ENCODE measurements at places on chromosomes 1 and 21. TPM values are rescaled to one million over a fixed set of nuclear protein-coding genes. Genes with fewer than 3 reads are reported as not detected.

The MRPS15 gene
- 30.4 TPM for total RNA-seq

The RGS13 gene
- total RNA-seq, result not detected

The GBP7 gene
- not detected for total RNA-seq

The SYT14 gene
- total RNA-seq, result not detected

The PIGR gene
- 0.53 TPM for total RNA-seq

The PGLYRP3 gene
- not detected for total RNA-seq

The MTMR11 gene
- total RNA-seq, result 39.8 TPM

GRCh38 chr1:241716915-241717656, 65.0 kb downstream of the WDR64 start:
- H3K27me3 ChIP-seq, result no peaks in the 10 kb centered on the region
- DNase-seq, result no peak
- H3K36me3 ChIP-seq, result no peaks in the 10 kb centered on the region
- H3K4me3 ChIP-seq, result no peak overlapping the region
- no peak overlapping the region for H3K27ac ChIP-seq

DNA sequence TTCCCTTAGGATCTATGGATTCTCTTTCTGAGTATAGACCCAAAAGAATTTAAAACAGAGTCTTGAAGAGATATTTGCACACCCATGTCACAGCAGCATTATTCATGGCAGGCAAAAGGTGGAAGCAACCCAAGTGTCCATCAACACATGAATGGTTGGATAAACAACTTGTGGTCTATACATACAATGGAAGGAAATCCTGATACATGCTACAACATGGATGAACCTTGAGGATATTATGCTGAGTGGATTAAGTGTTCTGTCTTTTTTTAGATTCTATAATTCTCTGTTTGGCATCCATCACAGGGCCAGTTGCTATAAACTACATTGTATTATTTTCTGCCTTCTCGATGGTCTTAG, 39.8 kb downstream of the PTPN14 start:
- DNase-seq, result no peak
- H3K4me3 ChIP-seq, result no peak overlapping the region
- H3K36me3 ChIP-seq, result no peaks in the 10 kb centered on the region
- H3K27ac ChIP-seq, result no peak overlapping the region

GRCh38 chr1:226977643-226978431, 37.7 kb downstream of the COQ8A start:
- no peak overlapping the region for H3K27ac ChIP-seq
- H3K4me1 ChIP-seq, result peaks cover 26% of the 10 kb centered on the region
- DNase-seq, result no peak
- no peak overlapping the region for H3K4me3 ChIP-seq
- H3K36me3 ChIP-seq, result peaks cover 19% of the 10 kb centered on the region

GRCh38 chr1:22048351-22049192, 3.9 kb upstream of the CDC42 start:
- H3K27me3 ChIP-seq, result no peaks in the 10 kb centered on the region
- H3K4me3 ChIP-seq, result no peak overlapping the region
- DNase-seq, result no peak
- H3K4me1 ChIP-seq, result no peaks in the 10 kb centered on the region

DNA sequence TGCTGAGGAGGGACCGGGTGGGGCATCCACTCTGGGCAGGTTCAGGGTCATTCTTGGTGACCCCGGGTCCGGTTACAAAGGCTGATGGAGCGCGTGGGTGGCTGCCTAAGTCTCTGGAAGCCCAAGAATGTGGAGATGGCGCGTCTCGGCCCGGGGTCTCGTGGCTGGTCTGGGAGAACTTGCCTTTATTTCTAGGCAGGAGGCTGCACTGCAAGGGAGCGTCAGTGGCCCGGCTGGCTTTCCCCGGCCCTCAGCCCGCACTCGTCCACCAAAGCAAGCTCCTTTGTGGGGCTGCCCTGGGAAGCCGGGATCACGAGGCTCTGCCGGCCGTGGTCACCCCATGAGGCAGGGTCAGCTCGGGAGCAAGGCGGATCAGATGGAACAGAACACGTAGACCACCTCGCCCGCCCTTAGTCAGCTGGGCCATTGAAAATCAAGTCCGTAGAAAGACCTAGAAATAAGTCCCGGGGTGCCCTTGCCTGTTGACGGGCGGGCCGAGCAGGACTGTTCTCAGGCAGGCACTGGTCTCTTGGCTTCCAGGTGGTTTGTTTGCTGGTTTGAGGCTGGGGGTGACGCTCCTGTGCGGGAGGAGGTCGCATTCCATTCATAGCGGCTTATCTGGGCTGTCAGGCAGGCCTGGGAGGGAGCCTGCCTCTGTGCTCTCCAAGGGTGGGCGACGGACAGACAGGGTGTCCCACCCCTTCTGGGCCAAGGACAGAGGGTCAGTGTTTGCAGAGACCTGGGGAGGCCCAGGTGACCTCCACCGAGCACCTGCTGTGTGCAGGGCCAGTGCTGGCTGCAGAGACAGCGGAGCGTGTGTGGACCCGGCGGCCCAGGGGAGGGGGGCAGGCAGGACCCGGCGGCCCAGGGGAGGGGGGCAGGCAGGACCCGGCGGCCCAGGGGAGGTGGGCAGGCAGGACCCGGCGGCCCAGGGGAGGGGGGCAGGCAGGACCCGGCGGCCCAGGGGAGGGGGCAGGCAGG, 25.8 kb downstream of the COL18A1 start:
- H3K36me3 ChIP-seq, result no peaks in the 10 kb centered on the region
- no peak for DNase-seq
- no peaks in the 10 kb centered on the region for H3K27me3 ChIP-seq

- H3K27ac ChIP-seq, result no peak overlapping the region
- H3K4me1 ChIP-seq, result no peaks in the 10 kb centered on the region
- no peaks in the 10 kb centered on the region for H3K36me3 ChIP-seq
- H3K27me3 ChIP-seq, result no peaks in the 10 kb centered on the region
- no peak for DNase-seq
Measured at GRCh38 chr1:83022206-83022605, 976.7 kb downstream of the TTLL7 start.

- DNase-seq, result no peak
- no peaks in the 10 kb centered on the region for H3K36me3 ChIP-seq
- no peaks in the 10 kb centered on the region for H3K27me3 ChIP-seq
- H3K4me1 ChIP-seq, result peaks cover 5% of the 10 kb centered on the region
Measured at GRCh38 chr1:155277902-155278688, 832 bp downstream of the HCN3 start.

DNA sequence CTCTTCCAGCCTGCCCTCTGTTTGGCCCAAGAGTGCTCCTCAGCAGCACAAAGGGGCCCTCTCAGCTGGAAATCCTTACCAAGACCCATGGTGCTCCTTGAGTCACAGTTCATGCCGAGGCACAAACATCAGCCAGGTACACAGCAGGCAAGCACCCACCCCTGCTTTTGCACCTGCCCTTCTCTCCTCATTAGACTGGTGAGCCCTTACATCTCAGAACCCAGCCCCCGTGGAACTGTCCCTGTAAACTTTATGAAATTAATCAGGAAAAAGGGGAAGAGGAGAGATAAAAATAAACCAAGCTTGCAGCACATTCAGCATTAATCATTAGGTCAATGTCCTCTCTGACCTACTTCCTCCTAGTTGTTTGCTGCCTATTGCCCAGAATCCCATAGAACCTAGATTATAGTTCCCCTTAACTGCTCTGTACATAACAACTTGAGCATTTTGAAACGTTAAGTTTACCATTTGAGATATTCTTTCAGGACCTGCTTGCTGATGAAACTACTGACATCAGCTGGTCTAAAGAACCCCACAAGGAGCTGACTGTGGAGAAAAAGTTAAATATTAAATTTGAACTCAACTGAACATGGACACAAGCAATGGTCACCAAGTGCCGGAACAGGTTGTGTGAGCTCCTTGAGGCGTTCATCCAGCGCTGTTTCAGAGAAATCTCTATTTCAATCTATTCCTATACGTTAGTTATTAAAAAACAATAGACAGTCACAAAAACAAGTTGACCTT, 738.4 kb downstream of the MATN1 start:
- H3K4me3 ChIP-seq, result no peak overlapping the region
- no peaks in the 10 kb centered on the region for H3K27me3 ChIP-seq
- no peak overlapping the region for H3K27ac ChIP-seq
- H3K36me3 ChIP-seq, result no peaks in the 10 kb centered on the region
- H3K4me1 ChIP-seq, result no peaks in the 10 kb centered on the region

DNA sequence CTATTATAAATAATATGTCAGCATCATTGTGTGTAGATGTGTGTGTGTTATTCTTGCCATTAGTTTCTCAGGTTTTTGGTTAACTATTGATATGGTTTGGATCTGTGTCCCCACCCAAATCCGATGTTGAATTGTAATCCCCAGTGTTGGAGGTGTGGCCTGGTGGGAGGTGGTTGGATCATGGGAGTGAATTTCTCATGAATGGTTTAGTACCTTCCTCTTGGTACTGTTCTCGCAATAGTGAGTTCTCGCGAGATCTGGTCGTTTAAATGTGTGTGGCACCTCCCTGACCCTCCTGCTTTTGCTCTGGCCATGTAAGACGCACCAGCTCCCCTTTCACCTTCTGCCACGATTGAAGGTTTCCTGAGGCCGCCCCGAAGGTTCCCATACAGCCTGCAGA, 9.6 kb upstream of the POFUT2 start:
- H3K4me1 ChIP-seq, result peaks cover 37% of the 10 kb centered on the region
- DNase-seq, result no peak
- H3K27ac ChIP-seq, result peak overlapping the region; percentile 99
- no peaks in the 10 kb centered on the region for H3K27me3 ChIP-seq
- no peaks in the 10 kb centered on the region for H3K36me3 ChIP-seq

DNA sequence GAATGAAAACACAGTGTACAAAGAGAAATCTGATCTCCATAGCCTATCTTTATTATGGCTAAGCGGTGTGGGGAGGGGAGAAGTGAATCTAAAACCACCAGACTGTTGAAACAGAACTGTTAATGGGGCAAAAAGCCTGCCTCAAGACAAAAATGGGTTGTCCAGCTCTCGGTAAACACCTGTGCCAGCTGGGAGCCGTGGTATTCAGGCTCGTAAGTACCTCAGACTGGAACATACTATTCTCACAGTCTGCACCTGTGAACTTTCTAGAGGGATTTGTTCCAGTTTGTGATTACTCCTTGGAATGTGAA, 42.7 kb upstream of the ATP1A1 start:
- no peak overlapping the region for H3K27ac ChIP-seq
- H3K27me3 ChIP-seq, result no peaks in the 10 kb centered on the region
- no peaks in the 10 kb centered on the region for H3K36me3 ChIP-seq
- DNase-seq, result no peak
- H3K4me1 ChIP-seq, result no peaks in the 10 kb centered on the region

- no peak overlapping the region for H3K4me3 ChIP-seq
- H3K27me3 ChIP-seq, result no peaks in the 10 kb centered on the region
- H3K36me3 ChIP-seq, result no peaks in the 10 kb centered on the region
- DNase-seq, result no peak
- H3K27ac ChIP-seq, result no peak overlapping the region
Measured at GRCh38 chr1:47915677-47916353, 81.4 kb downstream of the TRABD2B start.

DNA sequence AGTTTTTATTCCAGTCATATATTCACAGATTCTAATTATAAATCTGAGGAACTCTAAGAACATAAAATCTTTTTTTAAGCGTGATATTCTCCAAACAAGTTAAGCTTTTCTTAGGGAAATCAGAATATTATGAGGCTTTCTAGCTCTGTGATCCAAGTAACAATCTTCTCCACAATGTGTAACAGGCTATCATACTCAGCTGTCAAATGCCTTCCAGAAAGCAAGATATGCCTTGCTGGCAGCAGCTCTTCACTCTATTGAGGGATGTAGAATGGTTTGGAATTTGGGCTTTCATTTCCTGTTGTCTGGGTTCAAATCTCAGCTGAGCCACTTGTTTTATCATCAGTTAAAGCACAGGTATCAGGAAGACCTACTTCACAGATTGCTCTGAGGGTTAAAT, 446.5 kb downstream of the PTBP2 start:
- H3K4me3 ChIP-seq, result no peak overlapping the region
- DNase-seq, result no peak
- no peaks in the 10 kb centered on the region for H3K4me1 ChIP-seq
- H3K27ac ChIP-seq, result no peak overlapping the region
- no peaks in the 10 kb centered on the region for H3K36me3 ChIP-seq
- no peaks in the 10 kb centered on the region for H3K27me3 ChIP-seq

GRCh38 chr1:233269656-233270055, 25.9 kb downstream of the PCNX2 start:
- no peaks in the 10 kb centered on the region for H3K27me3 ChIP-seq

DNA sequence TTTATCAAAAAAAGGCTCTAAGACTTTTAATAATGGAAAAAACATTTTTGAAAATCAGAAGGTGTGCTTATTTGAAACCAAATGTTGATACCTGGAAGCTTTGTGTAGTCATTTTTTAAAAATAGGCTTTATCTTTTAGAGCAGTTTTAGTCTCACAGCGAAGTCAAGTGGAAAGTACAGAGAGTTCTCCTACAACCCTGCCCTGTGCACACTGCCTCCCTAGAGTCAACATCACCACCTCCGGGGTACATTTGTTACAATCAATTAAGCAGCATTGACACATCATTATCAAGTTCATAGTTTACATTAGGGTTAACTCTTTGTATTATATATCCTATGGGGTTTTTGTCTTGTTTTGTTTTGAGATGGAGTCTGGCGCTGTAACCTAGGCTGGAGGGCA, 10.7 kb upstream of the ERO1B start:
- no peak for DNase-seq
- H3K4me3 ChIP-seq, result no peak overlapping the region
- no peaks in the 10 kb centered on the region for H3K27me3 ChIP-seq

Measured in ascending aorta (tissue), 2 donors.